ENCODE measurements at places on chromosomes 12 and 14.

GRCh38 chr12:19058235-19059021, 71.1 kb upstream of the PLEKHA5 start:
- H3K4me3 ChIP-seq, result no peak overlapping the region
- H3K27ac ChIP-seq, result no peak overlapping the region
- H3K27me3 ChIP-seq, result no peaks in the 10 kb centered on the region

GRCh38 chr12:64837427-64837826, 13.0 kb downstream of the TBC1D30 start:
- no peak for DNase-seq
- H3K4me1 ChIP-seq, result no peaks in the 10 kb centered on the region
- H3K4me3 ChIP-seq, result no peak overlapping the region
- no peaks in the 10 kb centered on the region for H3K27me3 ChIP-seq

DNA sequence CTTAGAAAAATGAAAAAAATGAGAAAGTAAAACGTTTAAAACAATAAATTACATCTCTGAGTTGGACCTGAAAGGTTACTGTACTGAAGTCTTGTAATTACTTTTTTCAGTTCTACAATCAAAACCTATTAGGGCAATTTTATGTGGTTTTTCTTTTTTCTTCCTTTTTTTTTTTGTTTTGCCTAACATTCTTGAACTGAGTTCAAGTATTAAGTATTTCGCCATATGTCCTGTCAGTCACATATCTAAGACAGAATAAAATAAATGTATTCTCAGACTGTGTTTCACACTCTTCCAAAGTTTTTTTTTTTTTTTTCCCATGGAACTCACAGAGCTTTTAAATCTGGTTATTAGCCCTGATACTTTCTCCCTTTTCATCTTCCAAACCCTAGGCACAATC, 172.0 kb downstream of the BCAT1 start:
- H3K36me3 ChIP-seq, result no peaks in the 10 kb centered on the region
- no peak for DNase-seq
- H3K4me3 ChIP-seq, result no peak overlapping the region
- H3K27me3 ChIP-seq, result no peaks in the 10 kb centered on the region
- no peak overlapping the region for H3K27ac ChIP-seq
- H3K4me1 ChIP-seq, result no peaks in the 10 kb centered on the region

DNA sequence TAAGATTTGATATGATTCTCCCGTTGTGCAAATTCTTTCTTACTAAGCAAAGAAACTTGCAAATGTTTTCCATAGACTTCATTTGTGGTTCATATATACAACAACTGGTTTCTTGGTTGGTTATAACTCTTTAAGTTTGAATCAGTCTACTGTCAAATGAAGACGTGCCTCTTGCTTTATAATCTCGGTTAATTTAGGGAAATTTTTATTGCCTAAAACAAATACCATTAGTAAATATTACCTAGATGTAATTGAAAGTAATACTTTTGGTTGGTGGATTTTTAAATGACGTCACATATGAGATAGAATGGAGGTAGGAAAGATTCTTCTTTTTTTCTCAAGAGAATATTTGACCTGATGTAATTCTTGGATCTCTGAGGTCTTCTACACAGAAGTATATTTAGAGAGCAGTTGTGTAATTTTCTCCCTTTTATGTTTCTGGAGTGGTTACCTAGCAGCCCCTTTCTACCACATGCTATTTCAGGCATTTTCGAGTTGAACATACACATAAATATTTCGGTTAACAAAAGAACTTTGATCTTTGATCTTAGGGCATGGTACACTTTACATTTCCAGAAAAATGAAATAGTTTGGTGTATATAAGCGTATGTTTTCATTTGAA, 1.7 kb downstream of the ATF7IP start:
- peak overlapping the region; percentile 55 for H3K4me3 ChIP-seq
- H3K4me1 ChIP-seq, result peaks cover 19% of the 10 kb centered on the region
- no peaks in the 10 kb centered on the region for H3K27me3 ChIP-seq
- peaks cover 13% of the 10 kb centered on the region for H3K36me3 ChIP-seq

GRCh38 chr12:55738123-55739024, 4.5 kb upstream of the GDF11 start:
- H3K27ac ChIP-seq, result peak overlapping the region; percentile 89
- H3K36me3 ChIP-seq, result no peaks in the 10 kb centered on the region
- peak overlapping the region; percentile 74 for H3K4me3 ChIP-seq
